ENCODE measurements at places on chromosomes 7 and 10.

GRCh38 chr10:35892526-35892925, 250.4 kb upstream of the FZD8 start:
- DNase-seq: no peak

- DNase-seq: no peak
These were observed 66.9 kb upstream of the TFEC start for GRCh38 chr7:116097365-116098009.

DNA sequence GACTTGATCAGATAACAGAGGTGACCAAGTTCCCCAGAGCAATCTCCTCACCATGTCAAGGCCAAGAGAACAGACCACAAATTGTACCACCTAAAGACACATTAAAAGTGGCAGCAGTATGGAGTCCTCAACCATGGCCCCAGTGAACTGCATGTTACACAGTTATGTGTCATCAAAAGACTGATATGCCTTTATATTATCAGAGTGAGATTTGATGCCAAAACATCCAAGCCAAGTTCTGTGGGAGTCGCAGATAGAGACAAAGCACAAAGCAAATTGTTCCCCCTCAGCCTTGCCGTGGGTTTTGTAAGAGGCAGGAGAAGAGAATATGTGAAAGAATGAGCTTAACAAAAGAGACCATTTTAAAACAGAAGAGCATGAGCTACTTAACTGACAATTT, 39.2 kb upstream of the TES start:
- DNase-seq: no peak

GRCh38 chr7:117683430-117684175, 189.6 kb downstream of the CTTNBP2 start:
- no peak for DNase-seq

GRCh38 chr10:75136346-75136745, 24.9 kb downstream of the SAMD8 start:
- DNase-seq: no peak

Measured in NCI-H1930 (cell line).